ENCODE measurements at places on chromosomes 1 and 21.

- no peak for DNase-seq
Observed at GRCh38 chr1:33630686-33631085, 158.2 kb downstream of the ZSCAN20 start.

- no peak for DNase-seq
Observed at GRCh38 chr1:16164213-16165072, 8.6 kb upstream of the EPHA2 start.

- peak; percentile 23 for DNase-seq
Observed at GRCh38 chr1:119948342-119949214, 52.3 kb upstream of the ADAM30 start.

DNA sequence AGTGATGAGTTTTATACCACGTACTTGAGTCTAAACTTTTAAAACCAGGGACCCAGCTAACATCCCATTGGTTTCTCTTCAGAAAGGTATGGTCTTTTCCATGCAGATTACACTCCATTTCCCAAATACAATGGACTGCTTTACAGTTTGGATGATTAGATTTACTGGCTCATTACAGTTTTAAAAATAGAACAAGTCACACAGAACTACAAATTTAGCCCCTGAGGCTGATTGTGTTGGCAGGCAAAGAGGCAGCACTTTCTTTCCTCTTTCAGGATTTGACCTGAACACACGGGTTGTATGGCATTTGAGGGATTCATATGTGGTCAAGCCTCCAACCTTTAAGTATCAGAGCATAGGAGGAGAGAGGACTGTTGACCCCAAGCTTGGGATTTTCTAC, 21.8 kb upstream of the VTCN1 start:
- no peak for DNase-seq

GRCh38 chr1:14098294-14098913, 398.4 kb downstream of the PRDM2 start:
- DNase-seq: no peak

- DNase-seq: no peak
Observed at GRCh38 chr1:52629325-52629643, 3.7 kb upstream of the SHISAL2A start.

DNA sequence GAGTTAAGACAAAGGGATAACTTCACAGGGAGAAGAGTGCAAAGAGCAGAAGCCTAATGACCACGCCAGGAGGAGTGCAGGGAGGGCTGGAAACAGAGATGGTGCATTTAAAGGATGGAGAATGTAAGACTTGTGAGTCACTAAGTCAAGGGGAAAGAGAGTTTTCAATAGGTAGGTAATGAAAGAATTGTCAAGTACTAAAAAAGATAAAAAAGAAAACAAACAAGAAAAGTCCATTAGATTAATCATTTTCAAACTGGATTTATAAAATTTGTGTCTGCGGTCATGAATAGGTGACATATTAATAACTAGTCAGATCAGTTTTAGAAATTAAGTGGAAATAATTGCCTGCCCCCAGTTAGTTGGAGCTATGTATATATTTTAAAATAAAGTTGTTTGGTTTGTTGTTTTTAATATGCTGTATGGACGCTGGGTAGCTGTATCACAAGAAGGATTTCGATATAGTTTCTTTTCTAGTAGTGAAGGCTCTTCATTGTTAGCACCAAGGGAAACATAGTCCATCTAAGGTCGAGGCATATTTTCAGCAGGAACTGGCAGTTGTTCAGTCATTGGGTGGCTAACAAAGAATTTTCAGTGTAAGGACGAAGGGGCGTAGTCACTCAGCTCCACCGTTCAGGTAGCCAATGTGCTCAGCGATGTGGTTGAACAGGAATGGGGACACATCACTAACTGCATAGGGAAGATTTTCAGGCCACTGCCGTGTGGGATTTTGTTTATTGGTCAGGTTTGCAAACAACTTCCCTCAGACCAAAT, 203.0 kb downstream of the TGFB2 start:
- no peak for DNase-seq

- DNase-seq: no peak
Observed at GRCh38 chr1:10717296-10718082, 79.0 kb downstream of the CASZ1 start.

DNA sequence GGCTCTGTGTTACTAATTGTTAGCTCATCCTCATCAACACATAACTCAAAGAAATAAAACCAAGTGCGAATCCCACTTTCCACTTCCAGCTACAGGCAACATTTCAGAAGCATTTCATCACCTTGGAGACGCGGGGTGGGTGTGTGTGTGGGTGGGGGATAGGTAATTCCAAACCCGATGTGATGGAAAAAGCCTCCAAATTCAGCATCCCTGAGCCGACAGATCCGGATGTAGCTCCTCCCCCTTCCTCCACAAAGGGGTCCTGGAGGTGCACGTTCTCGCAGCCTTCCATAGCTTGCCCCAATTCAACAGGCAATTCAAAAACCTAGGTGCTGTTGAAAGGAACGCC, 486 bp downstream of the HSPA13 start:
- DNase-seq: peak; percentile 15

- DNase-seq: no peak
Observed at GRCh38 chr1:106831511-106831910, 225.0 kb upstream of the PRMT6 start.

- peak; percentile 17 for DNase-seq
Observed at GRCh38 chr1:28775121-28775942, 36.6 kb upstream of the OPRD1 start.

DNA sequence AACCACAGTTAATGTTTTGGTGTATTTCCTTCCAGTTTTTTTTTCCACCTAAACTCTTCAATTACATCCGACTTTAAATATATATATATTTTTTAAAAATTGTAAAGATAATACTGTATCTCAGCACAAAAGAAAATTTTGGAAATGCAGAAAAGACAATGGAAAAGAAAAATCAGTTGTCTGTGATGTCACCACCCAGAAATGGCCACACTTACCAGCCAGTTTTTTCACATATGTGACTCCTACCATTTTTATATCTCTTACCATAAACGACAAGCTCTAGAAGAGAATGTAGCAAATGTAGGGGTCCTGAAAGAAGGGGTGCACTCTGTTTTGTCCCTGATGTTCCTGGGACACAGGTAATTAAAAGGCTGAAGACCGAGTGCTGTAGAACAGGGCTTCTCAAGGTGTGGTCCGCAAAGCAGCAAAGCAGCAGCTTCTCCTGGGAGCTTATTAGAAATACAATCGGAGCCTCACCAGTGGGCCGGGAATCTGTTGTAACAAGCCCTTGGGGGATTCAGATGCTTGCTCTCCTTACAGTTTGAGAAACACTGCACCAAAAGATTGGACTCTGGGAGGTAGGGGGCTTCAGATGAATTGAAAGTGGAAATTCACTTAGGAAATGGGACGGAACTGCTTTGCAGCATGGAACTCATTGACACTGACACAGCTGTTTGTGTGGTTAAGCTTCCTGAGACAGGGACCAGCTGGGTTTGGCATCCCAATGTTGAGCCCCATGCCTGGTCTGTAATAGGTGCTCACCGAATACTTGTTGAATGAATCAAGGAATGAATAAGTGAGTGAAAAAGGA, 44.1 kb downstream of the ALPL start:
- no peak for DNase-seq

DNA sequence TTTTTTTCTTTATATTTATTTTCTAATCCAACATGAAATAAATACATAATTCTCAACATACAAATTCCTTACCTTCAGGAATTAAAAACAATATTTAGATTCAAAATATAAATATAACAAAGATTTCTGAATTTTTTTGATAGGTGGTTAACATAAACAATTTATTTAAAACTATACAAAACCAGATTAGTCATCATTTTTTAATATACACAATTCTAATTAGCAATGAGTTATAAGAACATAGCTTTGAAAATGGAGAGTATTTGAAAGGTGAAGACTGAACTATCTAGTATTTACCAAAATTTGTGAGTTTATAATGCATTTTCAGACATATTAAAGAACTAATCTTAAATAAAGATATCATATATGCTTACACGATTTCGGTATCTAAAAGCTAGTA, 37.5 kb downstream of the TPR start:
- DNase-seq: no peak

- DNase-seq: no peak
Observed at GRCh38 chr1:18414321-18414720, 66.4 kb upstream of the KLHDC7A start.

- DNase-seq: no peak
Observed at GRCh38 chr1:244264163-244264562, 187.5 kb downstream of the ADSS2 start.

DNA sequence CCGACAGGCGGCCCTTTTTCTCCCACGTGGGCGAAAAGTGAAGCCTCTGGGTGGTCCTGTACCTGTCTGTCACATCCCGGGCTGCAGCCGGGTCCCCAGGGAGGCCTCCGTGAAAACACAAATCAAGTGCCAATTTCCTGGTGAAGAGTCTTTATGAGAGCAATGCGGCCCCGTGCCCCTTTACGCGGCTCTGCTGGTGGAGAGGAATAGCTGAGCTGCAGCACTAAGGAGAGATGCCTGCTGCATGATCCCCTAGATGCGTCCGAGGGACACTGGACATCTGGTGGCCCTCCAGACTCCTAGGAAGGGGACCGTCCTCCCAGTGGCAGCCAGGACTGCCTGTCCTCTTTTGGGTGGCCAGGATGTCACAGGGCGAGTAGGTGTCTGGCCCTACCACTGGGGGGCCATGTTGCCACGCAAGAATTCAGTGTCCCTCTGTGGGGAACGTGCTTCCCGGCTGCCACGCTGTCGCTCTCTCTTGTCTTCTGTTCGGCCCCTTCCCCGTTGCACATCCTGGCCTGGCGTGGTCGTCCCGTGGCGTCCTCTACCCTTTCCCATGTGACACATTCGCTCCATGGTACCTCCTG, 38.7 kb downstream of the COL18A1 start:
- DNase-seq: no peak

DNA sequence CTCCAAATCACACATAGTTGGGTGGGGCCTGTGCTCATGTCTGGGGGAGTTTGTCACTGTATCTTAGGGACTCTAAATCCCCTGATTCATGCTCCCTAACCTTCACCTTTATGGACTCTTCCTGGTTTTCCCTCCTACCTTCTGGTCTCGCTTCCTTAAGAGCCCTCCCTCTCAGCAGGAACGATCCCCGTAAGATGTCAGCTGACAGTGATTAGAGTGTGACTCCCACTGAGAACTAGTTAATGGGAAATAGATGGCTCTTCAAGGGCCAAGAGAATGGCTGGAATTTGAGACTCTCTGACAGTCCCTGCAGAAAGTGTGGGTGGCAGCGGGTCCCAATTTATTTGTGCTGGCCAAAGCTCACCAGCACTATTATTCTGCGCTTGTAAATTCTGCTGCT, 22.0 kb downstream of the LYPD8 start:
- no peak for DNase-seq

DNA sequence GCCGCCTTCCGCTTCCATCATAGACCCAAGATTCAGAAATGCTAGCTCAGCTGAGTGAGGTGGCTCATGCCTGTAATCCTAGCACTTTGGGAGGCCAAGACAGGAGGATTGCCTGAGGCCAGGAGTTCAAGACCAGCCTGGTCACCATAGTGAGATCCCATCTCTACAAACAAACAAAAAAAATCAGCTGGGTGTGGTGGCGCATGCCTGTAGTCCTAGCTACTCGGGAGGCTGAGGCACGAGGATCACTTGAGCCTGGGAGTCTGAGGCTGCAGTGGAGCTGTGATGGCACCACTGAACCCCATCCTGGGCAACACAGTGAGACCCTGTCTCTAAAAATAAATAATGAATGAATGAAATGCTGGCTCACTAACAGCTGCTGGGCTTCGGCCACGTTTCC, 39.7 kb downstream of the TOMM20 start:
- DNase-seq: no peak

DNA sequence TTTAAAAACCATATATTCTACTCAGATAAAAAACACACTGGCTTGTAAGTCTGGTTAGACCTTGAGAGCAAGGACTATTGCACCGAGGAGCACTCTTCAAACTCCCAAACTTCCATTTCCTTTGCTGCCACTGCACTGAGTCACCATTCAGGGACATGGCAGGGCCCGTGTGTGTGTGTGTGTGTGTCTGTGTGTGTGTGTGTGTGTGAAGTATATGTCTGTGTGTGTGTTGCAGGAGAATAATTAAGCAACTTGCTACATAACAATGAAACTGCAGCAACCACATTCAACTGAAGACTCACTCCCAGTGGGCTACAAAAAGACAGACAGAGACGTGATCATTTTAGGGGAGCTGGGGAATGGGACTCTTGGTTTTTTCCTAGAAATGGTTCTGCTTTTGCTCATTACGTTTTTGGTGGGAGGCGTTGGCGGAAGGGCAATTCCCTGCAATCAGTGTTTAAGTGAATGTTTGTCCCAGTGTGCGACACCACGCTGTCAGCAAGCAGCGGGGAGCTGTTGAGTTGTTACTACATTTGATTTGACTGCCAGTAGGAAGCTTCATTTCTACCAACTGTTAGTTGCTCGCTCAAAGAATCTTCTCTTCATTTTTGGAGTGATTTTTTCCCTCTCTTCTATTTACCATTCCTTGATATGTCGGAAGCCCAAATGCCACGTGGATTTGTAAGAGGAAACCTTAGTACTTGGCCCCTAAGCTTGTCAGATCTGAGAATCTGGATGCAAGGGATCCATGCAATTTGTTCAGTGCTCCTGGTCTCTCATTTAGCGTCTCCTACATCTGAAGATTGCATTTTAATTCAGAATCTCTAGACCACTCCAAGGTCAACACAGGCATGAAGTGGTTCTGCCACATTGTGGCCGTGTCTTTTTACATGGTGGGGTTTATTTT, 36.1 kb downstream of the ESRRG start:
- DNase-seq: no peak

DNA sequence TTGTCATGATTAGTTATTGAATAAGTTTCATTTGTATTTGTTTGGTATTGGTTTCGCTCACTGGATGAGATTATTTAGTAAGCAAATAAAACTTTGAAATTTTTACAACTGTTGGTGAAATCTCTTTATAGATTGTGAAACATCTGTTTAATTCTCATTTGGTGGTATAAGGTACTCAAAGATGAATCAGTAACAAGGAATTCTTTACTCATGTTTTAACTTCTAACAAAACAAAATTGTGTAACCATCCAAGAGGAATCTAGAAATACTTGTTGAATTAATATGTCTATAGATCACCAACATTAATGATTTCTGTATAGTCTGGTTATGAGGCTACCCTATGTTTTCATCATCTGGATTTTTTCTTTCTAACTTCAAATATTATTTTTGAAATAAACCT, 62.8 kb upstream of the USP25 start:
- DNase-seq: no peak

DNA sequence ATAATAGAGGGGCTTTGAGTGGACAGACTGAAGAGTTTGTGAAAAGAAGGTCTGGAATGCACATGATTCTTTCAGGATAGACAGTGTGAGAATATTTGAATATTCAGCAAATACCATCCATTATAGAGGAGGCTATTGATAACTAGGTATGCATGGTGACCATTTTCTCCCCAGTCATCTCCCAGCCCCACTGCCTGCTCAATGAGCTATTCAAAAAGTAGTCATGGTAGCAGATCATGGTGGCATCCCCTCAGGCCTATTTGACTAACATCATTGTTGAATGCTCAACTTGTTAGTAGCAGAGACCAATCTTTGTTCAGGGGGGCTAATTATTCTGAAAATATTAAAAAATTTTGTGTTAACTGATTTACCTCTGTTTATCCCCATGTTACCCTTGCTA, 311.6 kb downstream of the S1PR1 start:
- DNase-seq: no peak

GRCh38 chr1:235980976-235981375, 83.9 kb downstream of the NID1 start:
- DNase-seq: no peak

GRCh38 chr21:42704861-42705260, 51.4 kb downstream of the PDE9A start:
- no peak for DNase-seq

Data from urinary bladder (tissue), 4 donors.